ENCODE measurements at places on chromosomes 7 and 10.

DNA sequence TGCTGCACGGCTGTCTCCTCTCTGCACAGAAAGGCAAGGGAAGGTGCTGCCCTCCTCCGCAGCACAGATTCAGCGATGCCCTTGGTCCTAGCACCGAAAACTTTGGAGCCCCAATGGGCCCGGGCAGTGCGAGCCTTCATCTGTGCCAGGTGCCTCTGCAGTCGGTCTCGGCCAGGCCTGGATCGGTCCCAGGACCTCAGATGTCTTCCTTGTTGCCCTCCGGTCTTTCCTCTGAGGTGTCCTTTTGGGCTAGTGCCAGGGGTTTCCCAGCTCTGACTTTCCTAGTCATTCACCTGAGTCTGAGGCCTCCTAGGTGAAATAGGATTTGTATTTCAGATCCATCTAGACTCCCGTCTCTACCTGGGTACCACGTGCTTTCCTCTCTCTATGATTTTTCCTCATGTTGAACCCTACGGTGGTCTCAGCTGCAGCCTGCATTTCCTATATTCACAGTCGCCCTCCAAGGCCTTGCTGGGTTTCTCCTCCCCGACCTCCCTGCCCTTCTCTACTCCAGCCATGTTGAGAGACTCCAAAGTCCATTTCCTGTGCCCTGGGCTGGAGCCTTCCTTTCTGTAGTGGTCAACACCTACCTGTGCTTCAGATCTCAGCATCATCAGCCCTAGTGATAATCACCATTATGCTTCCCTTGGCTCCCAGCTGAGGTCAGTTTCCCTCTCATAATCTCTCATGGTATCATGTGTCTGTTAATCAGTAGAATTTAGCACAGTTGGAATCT, 92.0 kb upstream of the PRSS58 start:
- no peak for DNase-seq

DNA sequence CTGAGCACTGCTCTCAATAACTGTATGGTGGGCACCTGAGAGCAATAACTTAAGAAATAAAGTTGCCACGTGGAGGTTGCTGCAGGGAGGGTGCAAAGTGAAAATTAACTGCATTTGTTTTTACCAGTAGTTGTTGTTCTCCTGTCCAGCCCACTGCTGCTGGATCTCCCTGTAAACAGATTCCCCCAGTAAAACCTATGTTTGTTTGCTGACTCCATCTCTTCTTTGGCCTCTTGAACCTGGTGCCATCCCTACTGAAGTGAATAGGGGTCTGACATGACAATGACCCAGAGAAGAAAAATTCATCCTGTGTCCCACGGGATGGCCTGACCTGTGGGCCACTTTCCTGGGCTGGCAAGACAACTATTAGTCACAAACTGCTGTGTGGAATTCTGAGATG, 1.7 kb downstream of the MBL2 start:
- no peak for DNase-seq

GRCh38 chr10:47043928-47044538, 132.8 kb downstream of the PTPN20 start:
- no peak for DNase-seq

- no peak for DNase-seq
Observed at GRCh38 chr10:9102026-9102425, 1047.5 kb downstream of the GATA3 start.

DNA sequence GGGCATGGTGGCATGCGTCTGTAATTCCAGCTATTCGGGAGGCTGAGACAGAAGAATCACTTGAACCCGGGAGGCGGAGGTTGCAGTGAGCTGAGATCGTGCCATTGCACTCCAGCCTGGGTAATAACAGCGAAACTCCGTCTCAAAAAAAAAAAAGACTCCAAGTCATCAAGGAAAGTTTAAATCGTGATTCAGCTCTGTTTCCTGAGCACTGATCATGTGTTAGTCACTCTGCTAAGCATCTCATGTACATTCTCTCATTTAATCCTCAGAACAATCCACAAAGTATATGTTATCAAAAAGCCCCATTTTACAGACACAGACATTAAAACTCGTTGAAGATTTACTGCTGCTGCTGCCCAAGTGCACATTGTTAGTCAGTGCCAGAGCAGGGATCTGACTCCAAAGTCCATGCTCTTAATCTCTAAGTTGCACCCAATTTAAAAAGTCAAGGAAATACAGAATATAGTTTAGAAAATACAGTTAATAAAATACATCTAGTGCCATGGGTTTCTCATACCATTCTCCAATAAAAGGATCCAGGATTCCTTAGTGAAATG, 6.2 kb downstream of the PIK3AP1 start:
- no peak for DNase-seq

GRCh38 chr7:133135451-133135850, 53.6 kb upstream of the CHCHD3 start:
- DNase-seq, result no peak

DNA sequence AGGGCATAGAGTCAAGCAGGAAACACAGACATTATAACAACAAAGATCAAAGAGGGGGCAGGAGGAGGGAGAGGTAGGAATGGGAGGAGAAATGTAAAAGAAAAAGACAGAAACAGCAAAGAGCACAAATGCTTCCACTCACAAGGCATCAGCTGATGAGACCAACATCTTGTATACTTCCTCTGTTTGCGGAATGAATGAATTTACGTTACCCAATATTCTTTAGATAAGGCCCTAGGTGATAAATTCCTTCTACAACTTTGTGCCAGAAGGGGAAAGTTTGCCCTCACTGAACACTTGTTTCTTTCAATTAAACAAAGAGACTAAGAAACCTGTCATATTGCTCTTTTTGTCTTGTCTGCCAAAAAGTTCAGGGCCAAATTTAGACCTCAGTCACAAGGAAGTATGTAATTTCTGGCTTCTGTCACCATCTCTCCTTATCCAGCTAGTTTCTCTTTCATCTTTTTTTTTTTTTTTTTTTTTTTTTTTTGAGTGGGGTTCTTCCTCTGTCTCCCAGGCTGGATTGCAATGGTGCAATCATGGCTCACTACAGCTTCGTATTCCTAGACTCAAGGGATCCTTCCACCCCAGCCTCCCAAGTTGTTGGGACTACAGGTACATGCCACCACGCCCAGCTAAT, 116.4 kb upstream of the NANOS1 start:
- no peak for DNase-seq

GRCh38 chr10:80452069-80452468, 2.0 kb upstream of the TSPAN14 start:
- no peak for DNase-seq
